ENCODE measurements at places on chromosomes 7 and 10. TPM values are rescaled to one million over a fixed set of nuclear protein-coding genes. Genes with fewer than 3 reads are reported as not detected.

Gene DOCK4
- polyA plus RNA-seq = 5.4 TPM

Gene FAM20C
- polyA plus RNA-seq = 14.0 TPM

DNA sequence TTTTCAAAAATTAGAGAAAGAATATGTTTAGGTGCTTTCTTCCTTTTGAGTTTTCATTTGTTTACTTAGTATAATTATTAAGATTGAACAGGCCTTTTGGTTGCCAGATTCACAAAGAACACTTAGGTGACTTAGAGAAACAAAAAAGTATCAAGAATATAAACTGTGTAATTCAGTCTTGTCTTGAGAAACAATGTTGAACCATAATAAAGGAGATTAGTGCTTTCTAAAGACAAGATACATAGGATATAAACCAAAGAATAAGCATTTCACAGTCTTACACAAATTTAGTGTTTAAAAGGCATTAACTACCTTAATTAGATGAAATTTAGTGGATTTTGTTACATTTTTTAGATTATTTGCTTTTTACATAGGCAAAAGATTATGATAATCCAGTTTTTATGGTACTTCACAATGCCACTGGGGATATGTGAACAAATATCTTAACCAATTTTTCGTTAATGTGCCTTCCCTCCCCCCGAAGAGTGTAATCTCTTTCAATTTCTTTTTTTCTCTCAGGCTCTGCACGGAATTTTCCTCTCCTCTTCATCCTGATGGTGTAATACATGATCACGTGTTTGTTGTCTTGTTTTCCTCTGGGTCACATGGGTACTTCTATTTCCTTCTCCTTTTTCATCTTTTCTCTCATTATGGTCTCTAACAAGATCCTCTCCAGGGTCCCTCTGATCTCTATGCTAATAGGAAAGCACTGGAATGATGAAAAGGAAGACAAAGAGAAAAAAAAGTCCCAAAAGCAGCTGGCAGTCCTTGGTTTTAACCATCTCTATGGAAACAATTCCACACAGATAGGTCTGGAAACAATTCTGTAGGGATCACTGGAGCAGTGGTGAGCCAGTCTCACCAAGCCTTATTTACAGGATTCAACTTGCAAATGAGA, 3.7 kb upstream of the HNRNPH3 start:
- DNase-seq = no peak

GRCh38 chr7:93538061-93538460, 36.5 kb downstream of the CALCR start:
- DNase-seq = no peak

DNA sequence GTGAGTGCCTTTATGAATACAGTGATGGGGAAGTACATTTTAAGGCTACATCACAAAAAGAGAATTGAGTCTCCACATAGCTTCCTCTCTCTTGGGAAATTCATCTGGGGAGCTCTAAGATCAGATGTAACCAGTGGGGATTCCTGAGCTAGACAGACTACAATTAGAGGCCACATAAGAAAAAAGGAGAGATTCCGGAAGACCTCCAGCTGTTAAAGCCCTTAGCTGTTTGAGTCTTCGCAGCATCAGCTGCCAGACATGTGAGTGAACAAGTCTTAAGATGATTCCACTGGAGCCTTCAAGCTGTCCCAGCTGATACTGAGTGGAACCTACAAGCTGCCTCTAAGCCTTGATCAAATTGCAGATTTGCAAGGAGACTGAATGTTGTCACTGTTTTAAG, 448.5 kb downstream of the NXPH1 start:
- DNase-seq = no peak

- no peak for DNase-seq
These were observed 48.8 kb downstream of the PLPP4 start for GRCh38 chr10:120505866-120506265.
